Eye (tissue), 1 donor: ENCODE measurements at places on chromosomes 1 and 21.

DNA sequence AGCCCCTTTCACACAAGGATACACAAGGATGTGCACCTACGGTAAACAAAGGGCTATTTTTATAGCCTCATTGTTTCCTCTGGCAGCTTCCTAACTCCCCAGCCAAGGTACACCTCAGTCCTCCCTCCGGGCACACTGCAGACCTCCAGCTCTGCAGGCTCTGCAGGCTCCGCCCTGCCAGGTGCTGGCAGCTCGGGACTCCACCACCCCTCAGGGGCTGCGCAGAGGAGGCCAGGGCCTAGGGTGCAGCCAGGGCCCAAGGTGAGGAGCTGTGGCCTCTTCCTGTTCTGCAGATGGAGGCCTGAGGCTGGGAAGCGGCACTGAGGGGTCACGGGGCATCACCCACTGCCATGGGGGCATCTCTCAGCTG lies 19.8 kb upstream of the CLSTN1 start:
- DNase-seq, result no peak

GRCh38 chr1:33374336-33375105 lies 53.6 kb upstream of the A3GALT2 start:
- no peak for DNase-seq

GRCh38 chr1:194300776-194301175 lies 1114.4 kb upstream of the B3GALT2 start:
- DNase-seq, result no peak

DNA sequence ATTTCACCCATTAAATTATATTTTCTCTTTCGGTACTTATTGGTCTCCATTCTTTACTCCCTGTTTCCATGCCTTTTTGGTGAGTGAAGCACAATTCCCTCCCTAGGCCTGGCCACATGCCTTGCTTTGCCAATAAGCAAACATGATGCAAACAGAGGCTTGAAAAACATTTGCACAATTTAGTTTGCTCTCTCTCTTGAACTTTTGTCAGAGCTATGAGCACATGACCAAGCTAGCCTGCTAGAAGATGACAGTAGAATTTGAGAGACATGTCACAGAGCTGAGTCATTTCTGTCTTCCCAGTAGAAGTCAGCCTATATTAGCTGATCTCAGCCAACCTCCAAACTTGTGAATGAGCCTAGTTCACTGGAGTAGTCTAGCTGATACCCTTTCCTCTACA lies 24.6 kb downstream of the ANGPTL3 start:
- peak; percentile 3 for DNase-seq

DNA sequence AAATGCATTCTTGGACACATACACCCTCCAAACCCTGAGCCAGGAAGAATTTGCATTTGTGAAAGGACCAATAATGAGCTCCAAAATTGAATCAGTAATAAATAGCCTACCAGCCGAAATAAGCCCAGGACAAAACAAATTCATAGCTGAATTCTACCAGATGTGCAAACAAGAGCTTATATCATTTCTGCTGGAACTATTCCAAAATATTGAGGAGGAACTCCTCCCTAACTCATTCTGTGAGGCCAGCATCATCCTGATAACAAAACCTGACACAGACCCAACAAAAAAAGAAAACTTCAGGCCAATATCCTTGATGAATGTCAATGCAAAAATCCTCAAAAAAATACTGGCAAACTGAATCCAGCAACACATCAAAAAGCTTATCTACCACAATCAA lies 6.7 kb downstream of the SPRR2E start:
- no peak for DNase-seq

DNA sequence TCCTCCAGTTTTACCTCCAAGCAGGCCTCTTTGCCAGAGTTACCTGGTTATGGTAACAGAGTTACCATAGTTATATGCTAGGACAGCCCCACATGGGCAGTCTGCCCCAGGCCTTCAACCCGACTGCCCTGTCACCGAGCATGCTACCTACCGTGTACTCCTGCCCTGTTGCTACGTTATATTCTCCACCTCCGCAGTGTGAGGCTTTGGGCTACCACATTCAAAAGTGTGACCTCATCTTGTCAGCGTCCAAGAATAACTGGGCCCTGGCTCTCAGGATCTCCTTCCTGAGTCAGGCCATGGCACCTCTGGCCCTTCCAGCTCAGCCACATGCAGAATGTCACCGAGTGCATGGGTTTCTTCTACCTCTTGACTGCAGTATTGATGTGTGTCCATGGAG lies 8.9 kb downstream of the MAPKAPK2 start:
- DNase-seq, result no peak

DNA sequence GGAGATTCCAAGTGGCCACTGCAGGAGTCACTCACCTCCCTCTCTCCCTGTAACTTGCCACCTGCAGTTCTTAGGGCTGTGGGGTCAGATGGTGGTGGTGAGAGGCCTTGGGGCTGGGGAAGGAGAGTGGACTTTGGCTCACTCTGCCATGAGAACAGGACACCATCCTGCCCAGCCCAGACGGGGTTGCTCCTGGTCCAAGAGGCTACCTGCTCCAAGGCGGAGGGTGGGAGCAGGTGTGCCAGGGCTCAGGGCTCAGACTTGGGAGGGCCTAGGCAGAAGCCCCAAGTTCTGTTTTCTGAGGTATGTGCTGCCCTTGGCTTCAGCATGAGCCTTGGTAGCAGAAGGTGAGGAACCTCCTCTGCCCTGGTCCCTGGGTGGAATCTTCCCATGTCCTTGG lies 11.4 kb upstream of the KCNC4 start:
- DNase-seq, result no peak

DNA sequence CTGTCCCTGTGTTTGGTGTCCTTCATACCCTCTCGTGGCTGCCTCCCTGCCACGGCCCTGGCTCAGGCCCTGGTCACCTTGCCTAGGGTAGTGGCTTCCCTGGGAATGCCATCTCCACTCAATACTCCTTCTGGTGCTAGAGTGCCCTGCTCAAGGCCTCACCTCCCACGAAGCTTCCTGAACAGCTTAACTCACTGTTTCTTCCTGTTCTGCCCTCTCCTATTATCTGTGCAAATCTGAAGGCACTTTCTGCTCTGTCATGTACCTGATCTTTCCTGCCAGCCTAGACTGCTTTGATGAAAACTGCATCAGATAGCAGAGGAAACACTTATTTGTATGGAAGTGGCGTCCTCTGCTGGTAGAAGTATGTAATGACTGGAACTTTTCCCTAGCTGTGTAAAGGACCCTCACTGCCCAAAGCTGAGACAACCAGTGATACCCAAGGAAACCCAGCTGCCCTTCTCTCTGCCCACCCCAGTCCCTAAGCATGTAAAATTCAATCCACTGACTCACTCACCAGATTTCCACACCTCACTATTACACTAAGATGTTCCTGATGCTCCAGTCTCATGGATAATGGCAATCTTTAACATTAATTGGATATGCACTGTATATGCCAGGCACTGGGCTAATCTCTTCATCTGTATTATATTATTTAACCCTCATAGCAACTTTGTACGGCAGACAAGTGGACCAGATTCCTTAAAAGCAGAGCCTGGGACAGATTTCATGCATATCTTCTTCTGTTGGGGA lies 36.2 kb upstream of the BTG2 start:
- peak; percentile 90 for DNase-seq

DNA sequence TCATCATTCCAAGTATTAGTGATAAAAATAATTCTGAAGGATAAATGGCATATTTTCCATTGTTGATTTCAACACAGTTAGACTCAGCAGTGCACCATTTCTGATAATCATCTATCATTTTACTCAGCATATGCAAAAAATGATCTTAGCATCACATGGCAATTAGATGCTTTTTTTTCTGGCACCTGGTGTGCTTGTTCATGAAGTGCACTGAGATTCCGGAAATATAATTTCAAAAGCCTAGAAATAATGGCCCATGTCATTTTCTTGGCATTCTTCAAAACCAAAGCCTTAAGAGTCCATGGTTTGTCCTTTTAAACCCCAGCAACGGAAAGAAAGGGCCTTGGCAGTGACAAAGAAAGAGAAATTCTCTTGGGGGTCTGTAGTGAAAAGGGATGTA lies 278.8 kb downstream of the KIF26B start:
- DNase-seq, result no peak

- no peak for DNase-seq
Observed at GRCh38 chr1:182301026-182301436, 90.6 kb downstream of the GLUL start.

- DNase-seq, result peak; percentile 71
Observed at GRCh38 chr1:226497991-226498639, 50.4 kb upstream of the STUM start.

GRCh38 chr1:97770376-97770775 lies 150.5 kb downstream of the DPYD start:
- no peak for DNase-seq

DNA sequence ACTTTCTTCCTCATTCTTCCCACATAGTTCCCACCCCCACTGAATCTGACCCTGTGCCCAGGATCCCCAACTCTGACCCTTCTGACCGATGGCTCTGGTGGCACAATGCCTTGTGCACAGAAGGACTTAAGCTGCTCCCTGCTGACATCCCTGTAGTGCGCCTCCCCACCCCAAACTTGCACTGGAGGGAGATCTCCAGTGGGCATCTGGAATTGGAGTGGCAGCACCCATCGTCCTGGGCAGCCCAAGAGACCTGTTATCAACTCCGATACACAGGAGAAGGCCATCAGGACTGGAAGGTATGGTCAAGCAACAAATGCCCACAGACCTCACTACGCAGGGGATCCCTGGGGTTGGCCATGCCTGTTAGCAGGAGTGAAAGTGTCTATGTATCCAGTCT lies 9.0 kb downstream of the MPL start:
- DNase-seq, result no peak

DNA sequence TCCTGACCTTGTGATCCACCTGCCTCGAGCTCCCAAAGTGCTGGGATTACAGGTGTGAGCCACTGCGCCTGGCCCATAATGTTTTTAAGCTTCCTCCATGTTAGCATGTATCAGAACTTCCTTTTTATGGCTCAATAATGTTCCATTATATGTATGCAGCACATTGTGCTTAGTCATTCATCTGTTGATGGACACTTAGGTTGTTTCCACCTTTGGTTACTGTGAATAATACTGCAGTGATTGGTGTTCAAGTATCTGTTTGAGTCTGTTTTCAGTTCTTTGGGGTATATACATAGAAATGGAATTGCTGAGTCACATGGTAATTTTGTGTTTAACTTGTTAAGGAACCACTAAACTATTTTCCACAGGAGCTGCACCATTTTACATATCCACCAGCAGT lies 17.7 kb downstream of the CMPK1 start:
- DNase-seq, result no peak

GRCh38 chr1:8509579-8509978 lies 191.7 kb downstream of the SLC45A1 start:
- no peak for DNase-seq

DNA sequence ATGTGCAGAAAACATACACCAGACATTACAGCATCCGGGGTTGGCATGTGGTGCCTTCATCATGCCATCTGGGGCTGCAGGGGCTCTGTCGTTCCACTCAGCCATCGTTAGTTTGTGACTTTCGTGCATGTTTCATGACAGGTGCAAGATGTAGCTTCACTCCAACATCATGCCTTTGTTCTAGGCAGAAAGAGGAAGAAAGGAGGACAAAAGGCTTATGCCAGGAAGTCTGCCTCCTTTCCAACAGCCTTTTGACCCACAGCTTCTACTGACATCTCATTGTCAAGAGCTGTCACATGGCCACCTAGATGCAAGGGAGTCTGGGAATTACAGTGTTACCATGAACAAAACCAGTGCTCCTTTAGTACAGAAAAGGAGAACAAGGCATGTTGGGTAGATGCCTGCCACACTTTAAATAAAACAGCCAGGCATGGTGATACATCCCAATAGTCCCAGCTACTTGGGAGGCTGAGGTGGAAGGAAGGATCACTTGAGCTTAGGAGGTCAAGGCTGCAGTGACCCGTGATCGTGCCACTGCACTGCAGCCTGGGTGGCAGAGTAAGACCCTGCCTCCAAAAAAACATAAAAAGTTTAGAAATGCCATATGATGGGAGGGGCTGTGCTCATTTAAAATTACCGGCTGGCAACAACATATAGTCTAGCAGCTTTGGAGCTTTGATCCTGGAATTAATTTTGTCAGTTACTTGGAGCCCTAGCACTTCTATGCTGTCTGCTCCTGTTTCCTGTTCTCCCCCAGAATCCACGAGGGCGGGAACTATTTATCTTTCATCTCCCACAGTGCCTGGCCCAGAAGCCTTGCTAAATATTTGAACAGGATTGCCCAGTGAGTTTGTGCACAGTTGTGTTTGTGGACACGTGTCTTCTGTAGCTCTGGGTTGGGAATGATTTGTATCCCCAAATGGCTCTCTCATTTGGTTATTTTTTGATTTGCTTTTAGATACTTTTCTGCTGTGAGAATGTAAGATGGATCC lies 7.4 kb downstream of the DOP1B start:
- DNase-seq, result peak; percentile 63

DNA sequence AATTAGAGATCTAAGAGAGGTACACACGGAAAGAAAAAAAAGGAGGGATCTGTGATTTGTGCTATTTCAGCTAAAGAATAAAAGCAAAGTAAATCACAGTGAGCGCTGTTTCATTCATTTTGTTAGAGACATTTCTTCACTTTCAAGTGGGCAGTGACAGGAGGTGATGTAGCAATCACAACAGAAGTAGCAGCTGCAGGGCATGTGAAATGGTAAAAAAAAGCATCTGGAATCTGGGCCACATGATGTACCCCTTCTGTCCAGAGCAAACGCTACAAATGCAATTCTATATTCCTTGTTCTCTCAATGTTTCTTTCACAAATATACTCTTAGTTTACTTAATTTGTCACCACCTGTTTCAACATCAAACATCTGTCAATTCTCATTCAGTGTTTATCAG lies 786.5 kb downstream of the LRRIQ3 start:
- DNase-seq, result no peak

DNA sequence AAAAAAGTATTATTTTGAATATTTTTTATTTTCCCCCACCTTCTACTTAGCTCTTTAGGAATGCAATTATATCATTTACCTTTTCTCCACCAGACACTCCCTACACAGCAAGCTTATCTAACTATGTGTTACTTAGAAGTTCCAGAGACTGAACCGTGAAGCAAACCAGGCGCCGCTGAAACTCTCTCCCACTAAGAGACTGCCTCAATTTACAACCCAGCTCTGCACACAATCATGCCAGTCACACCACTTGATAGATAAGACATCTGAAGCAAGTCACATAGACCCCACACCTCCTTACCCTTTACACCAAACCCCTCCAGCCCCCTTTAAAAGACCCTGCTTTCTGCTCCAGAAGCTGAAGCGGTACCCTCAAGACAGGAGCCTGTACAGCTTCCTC lies 245.5 kb downstream of the S1PR1 start:
- DNase-seq, result no peak

DNA sequence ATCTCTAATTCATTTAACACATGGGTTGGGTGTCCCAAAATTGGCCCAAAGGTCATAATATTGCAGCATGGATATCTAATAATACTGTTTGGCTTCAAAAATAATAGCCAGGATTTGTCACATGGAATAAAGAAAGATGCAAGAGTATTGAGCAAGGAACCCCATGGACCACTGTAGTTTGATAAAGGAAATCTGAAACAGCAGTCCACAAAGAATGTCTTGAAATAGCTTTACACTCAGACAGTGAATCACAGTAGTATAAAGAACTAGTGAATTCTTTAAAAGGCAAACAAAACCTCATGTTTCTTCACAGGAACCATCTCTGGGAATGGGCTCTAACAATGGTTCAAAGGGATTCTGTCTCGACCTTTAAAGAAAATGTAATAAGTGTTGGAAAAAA lies 576.1 kb upstream of the ZRANB2 start:
- DNase-seq, result no peak
